ENCODE measurements at places on chromosomes 12 and 14.

DNA sequence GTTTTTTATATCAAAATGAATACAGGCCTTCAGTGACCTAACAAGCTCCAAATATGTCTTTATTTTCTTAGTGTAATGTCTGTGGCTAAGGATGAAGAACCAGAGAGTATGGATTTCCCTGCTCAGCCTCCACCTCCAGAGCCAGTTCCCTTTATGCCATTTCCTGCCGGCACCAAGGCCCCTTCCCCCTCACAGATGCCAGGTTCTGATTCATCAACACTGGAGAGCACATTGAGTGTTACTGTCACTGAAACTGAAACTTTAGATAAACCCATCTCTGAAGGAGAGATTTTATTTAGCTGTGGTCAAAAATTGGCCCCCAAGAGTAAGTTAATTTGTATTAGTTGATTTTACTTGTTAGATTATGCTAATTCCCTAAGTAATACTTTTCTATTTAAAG is 61.0 kb downstream of the KIAA0586 start:
- DNase-seq = no peak

DNA sequence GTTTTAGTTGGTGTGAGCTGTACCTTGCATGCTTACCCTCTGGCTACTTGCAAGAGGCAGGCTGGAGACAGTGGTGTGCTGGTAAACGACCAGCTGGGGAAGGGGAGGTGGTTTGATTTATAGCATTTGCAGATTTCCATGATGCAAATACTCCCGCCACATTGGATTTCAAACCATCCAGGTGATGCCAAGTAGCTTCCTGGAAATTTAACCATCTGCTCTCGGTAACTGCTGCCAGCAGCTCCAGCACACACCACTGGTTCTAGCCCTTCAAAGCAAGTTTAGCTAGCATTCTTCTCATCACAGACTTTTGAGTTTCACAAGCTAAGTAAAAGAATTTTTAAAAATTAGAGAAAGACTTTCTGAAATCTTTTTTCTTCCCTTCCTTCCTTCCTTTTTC is 104.5 kb upstream of the AMIGO2 start:
- no peak for DNase-seq

DNA sequence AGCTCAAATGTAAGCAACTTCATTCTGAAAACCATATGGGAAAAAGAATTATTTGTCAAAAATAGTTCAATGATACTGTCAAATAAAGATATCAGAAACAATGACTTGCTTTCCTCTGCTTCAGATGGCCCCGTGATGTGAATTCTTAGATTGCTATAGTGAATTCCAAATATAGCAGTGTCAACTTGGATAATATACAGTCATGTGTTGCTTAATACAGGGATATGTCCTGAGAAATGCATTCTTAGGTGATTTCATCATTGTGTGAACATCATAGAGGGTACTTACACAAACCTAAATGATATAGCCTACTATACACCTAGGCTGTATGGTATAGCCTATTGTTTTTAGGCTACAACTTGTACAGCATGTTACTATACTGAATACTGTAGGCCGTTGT is 108.7 kb upstream of the MIS18BP1 start:
- DNase-seq = no peak

GRCh38 chr14:100728962-100729361 is 2.3 kb downstream of the DLK1 start:
- no peak for DNase-seq

- no peak for DNase-seq
These were observed 139.3 kb downstream of the PTPN11 start for GRCh38 chr12:112557951-112558630.

GRCh38 chr14:34997762-34998161 is 15.0 kb downstream of the SRP54 start:
- DNase-seq = no peak

- no peak for DNase-seq
These were observed 8.5 kb downstream of the CFAP54 start for GRCh38 chr12:96497855-96498254.

DNA sequence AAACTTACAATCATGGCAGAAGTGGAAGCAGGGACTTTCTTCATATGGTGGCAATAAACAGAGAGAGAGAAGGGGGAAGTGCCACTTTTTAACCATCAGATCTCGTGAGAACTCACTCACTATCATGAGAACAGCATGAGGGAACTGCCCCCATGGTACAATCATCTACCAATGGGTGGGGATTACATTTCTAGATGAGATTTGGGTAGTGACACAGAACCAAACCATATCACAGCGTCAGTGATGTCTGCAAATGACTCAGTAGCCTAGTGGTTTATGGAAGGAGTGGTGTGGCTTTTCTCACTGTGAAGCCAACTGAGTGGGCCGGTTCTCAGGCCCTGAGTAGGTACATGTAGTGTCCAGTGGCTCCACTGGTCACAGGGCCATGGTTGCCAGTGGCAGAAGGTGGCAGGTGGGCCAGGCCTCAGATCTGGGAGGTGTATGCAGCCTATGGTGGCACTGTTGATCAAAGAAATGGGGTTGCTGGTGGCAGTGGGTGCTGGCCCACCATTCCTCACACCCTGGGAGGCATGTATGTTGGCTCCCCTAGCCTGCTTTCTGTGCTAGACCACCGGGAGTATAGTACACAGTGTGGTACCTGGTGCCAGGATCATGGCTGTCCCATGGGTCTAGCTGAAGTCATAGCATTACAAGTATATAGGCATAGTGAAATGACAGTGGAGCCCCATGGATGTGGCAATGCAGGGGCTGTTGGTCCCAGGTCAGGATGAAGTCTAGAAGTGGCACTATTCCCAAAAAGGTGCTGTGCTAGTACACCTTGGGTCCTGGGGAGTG is 191.9 kb downstream of the NUBPL start:
- no peak for DNase-seq

- no peak for DNase-seq
These were observed 492.0 kb upstream of the SOX5 start for GRCh38 chr12:24441458-24441857.

DNA sequence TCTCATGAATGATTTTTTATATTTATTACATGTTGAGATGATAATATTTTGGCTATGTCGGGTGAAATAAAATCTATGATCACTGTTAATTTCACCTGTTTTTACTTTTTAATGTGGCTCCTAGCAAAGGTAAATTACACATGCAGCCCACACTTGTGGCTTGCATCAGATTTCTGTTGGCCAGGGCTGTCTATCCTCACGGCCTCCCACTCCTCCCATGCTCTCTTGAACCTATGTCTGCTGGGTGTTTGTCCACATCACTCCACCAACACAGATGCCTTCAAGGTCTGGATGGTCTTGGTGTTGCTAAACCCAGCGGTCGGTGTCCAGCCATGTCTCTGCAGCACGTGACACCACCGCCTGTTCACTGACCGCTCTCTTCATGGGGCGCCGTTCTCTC is 339.4 kb upstream of the FKBP4 start:
- DNase-seq = no peak

- DNase-seq = no peak
These were observed 5.9 kb downstream of the NXPH4 start for GRCh38 chr12:57222286-57223190.

GRCh38 chr14:72924337-72924736 is 1.9 kb upstream of the DCAF4 start:
- no peak for DNase-seq

DNA sequence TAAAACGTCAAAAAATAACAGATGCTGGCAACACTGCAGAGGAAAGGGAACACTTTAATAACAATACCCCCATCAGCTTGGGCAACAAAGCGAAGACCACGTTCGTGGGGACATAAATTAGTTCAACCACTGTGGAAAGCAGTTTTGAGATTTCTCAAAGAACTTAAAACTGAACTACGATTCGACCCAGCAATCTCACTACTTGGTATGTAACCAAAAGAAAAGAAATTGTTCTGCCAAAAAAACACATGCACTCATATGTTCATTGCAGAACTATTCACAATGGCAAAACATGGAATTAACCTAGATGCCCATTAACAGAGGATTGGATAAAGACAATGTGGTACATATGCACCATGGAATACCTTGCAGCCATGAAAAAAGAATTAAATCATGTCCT is 81.2 kb upstream of the RAP1B start:
- DNase-seq = no peak

DNA sequence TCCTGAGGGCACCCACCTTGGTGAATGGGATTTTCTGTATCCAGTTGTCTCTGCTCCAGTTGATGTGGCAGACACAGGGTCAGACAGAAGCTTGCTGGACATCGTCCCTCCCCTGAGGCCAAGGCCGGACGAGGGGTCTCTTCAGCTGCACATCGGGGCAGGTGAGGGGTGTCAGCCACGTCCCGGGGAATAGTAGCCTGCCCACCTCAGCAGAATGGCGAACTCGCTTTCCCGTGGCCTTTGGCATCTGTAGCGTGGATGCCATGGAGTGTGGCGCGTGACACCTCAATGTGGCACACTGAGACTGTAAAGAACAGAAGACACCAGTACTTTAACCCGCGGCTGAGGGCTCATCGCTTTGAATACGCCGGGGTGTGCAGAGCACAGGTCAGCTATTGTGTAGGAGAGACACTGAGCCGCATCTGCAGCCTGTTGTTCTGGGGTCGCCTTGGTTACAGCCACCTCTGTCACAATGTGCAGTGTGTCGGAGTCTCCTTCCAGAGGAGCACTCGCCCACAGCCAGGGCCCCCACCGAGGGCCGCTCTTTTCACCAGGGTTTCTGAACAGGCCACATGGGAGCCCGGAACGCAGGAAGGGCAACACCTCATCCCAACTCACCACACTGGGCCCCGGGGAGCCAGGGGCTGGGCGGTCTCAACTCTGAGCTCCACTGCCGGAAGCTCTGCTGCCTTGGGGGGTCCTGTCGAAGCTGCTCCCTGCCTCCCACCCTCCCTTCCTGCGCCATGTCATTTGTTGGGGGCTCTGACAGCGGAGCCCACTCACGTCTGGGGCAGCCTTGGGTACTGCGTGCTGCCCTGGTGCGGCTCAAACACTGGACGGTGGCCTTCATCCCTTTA is 77.0 kb downstream of the ADGRD1 start:
- no peak for DNase-seq
